Effector memory CD8-positive, alpha-beta T cell (primary cell): ENCODE measurements at places on chromosomes 2 and 18.

DNA sequence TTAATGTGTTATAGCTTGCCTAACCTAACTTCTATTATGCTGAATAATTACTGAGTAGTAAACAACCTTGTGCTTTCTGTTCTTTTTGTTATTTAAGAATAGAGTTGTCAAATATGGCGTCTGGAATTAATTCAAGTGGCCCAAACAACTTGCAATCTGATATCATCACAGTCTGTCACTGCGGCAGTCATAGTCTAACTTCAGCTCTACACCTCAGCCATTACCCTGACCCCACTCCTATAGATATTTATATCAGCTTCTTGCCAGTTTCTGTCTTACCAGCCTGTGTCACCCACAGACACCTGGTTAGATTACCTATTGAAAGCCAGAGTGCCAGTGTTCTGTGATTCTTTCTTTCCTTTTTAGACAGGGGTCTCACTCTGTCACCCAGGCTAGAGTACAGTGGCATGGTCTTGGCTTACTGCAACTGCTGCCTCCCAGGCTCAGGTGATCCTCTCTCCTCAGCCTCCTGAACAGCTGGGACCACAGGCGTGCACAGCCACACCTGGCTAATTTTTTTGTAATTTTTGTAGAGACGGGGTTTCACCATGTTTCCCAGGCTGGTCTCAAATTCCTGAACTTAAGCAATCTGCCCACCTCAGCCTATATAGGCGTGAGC, 14.1 kb upstream of the KLHL41 start:
- DNase-seq, result no peak

DNA sequence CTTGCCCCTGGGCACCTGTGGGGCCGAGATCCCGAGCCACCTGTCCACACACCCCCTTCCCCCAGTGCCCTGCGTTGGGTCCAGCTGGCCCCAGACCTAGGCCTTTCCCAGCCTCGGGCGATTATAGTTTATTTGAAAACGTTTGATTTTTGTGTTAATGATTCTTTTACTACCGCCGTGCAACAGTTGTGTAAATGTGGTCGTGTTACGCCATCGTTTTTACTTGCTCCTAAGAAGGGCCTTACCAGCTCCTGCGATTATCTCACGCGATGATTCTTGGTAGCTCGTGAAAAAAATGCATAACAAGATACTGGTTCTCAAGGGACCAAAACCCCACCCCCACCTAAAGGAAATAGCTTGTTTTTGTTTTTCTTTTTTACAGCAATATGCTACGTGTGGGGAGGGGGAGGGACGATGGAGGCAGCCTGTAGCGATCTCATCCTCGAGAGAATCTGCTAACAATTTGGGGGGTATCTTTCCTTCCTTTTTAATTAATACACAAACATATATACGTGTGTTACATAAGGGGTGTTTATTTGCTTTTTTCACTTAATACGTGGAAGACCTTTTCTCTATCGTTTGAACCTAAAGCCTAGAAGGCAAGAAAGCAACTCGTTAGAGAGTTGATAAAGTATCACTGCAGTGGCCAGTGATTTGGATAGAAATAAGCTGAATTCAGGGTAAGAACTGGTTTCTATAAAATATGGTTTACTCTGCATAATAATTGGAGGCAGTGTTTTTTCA, 1.0 kb downstream of the ZDBF2 start:
- DNase-seq, result no peak

- DNase-seq, result no peak
Observed at GRCh38 chr2:42636934-42637333, 68.5 kb downstream of the MTA3 start.

DNA sequence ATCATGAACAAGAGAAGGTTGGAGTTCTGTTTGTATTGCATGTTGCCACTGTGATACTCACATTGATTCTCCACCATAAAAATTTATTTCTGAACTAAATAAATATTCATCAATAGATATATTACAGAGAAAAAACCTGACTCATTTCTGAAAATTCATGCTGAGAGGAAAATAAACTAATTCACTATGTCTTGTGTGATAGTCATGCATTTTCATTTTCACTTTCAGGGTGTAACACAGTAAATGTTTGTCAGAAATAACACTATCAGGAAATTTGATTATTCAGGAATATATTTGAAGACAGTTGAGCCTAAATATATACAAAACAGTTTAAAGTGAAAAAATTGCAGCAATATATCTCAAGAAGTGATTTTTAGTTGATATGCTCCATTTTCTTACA, 335.2 kb downstream of the KCNJ3 start:
- DNase-seq, result no peak

- no peak for DNase-seq
Observed at GRCh38 chr2:98936353-98937351, 627 bp upstream of the CRACDL start.

DNA sequence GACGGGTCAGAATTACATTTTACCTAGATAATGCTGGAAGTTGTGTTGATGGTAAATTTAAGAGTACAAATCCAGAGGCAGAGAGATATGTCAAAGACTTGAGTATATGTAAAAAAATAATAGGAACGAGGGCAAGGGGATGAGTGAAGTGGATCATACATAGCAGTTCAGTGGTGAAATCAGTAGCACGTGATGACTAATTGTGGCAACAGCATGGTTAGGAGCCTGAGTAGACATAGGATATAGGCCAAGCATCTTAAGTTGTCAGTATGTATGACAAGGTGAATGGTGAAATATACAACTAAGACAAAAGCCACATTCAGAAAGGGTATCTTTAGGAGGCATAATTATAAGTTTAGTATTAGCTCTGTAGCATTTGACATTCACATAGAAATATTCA, 826.5 kb upstream of the PIK3C3 start:
- DNase-seq, result no peak

GRCh38 chr2:192007581-192008228, 160.8 kb upstream of the CAVIN2 start:
- no peak for DNase-seq

GRCh38 chr2:215900203-215900611, 113.1 kb downstream of the MREG start:
- DNase-seq, result no peak

GRCh38 chr2:28662468-28663181, 89.0 kb upstream of the PPP1CB start:
- no peak for DNase-seq

GRCh38 chr2:95325590-95326432, 28.7 kb downstream of the KCNIP3 start:
- DNase-seq, result no peak

DNA sequence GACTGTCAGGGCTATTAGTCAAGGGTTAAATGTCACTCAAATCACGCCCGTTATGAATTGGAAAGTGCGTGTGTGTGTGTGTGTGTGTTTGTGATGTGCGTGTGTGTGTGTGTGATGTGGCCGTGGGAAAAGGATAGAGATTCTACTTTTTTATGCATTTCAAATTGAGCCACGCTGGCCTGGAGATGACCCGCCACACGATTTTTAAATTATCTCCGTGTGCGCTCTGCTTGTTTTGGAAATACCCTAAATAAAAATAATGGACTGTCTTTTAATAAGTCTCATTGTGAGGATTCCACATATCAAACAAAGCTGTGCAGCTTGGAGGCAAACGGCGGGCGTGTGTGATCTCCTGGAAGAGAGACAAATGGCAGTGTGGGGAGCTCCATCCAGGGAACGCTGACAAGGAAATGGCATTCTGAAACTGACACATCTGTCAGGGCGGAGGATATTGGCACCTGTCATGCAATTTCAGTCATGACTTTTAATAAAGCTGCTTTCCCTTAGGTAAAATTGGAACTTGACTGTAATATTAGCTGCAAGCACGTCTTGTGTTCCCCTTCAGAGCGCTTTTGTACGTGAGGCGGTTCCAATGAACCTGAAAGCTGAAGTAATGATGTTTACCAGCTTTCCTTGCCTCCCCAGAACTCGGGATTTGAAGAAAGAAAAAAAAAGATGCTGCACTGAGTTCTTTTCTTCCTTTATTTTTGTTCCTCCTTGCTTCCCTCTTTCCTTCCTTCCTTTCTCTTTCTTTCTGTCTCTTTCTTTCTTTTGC, 381.8 kb upstream of the SMIM21 start:
- no peak for DNase-seq

GRCh38 chr2:26853751-26854150, 5.8 kb downstream of the DPYSL5 start:
- DNase-seq, result no peak

DNA sequence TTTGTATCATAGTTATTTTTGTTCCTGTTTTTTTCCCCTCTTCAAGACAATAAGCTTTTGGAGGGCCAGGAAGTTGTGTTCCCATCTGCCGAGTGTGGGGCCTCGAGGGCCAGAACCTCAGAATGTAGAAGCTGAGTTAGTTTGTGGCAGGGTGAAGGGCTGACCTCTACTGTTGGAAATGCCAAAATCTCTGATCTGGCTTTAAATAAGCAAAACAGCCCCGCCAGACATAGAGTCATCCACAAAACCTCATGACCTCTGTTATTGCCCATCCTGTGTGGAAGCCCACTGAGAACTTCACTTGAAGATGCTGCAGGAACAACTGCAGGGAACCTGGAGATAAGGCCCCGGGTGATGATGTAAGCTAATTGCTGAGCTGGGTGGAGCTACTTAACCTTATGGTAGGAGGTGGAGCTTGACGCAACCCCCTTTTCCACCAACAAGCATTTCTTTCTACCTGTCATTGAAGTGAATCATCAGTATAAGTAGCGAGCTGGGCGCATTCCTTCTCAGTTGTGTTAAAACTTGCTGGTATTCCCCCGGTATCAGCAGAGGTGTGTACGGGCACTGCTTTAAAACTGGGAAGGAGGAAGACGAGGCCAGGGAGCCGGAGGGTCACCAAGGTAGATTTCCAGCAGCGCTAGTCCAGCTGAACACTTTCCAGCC, 177.2 kb downstream of the NEDD4L start:
- DNase-seq, result no peak

DNA sequence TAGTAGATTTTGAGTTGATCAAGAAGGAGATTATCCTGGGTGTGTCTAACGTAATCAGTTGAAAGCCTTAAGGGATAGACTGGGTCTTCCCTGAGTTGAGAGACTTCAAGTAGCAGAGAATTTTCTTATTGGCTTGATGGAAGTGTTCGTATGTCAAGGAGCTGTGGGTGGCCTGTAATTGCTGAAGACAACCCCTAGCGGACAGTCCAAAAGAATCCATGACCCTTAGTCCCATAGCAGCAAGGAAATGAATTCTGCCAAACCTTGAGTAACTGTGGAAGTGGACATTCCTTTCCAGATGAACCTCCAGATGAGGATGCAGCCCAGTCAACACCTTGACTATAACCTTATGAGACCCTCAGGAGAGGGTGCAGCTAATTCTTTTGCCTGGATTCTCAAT, 786.3 kb downstream of the SOCS6 start:
- DNase-seq, result no peak

GRCh38 chr18:68484241-68484640, 230.7 kb downstream of the TMX3 start:
- no peak for DNase-seq

DNA sequence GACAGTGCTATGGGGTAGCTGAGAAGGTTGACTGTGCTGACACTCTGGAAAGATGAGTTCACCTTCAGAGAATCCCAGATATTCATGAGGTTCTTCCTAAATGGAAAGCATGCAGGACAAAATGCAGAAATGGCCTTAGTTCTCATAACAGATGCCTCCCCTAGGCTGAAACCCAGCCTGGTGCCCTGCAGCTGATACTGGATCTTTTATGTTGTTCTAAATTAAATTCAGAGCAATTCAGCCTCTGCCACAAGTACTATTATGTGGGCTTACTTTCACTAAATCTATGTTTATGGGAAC, 172.0 kb upstream of the SERPINE2 start:
- no peak for DNase-seq
